ENCODE measurements at places on chromosomes 7 and 10.

DNA sequence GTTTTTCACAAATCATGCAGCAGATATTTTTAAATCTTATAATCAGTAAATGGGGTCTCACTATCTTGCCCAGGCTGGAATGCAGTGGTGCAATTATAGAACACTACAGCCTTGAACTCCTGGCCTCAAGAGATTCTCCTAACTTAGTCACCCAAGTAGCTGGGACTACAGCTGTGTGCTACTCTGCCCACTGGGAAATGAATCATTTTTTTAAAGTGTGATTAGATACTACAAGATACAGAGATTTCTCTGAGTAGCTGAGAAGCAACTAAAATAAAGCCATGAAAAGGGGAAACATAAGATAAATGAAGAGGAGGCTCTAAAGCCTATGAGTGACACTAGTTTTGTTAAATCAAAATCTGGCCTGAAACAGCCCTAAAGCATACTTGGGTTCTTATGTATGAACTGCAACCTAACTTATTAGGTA is 119.7 kb downstream of the JMJD1C start:
- DNase-seq, result no peak

DNA sequence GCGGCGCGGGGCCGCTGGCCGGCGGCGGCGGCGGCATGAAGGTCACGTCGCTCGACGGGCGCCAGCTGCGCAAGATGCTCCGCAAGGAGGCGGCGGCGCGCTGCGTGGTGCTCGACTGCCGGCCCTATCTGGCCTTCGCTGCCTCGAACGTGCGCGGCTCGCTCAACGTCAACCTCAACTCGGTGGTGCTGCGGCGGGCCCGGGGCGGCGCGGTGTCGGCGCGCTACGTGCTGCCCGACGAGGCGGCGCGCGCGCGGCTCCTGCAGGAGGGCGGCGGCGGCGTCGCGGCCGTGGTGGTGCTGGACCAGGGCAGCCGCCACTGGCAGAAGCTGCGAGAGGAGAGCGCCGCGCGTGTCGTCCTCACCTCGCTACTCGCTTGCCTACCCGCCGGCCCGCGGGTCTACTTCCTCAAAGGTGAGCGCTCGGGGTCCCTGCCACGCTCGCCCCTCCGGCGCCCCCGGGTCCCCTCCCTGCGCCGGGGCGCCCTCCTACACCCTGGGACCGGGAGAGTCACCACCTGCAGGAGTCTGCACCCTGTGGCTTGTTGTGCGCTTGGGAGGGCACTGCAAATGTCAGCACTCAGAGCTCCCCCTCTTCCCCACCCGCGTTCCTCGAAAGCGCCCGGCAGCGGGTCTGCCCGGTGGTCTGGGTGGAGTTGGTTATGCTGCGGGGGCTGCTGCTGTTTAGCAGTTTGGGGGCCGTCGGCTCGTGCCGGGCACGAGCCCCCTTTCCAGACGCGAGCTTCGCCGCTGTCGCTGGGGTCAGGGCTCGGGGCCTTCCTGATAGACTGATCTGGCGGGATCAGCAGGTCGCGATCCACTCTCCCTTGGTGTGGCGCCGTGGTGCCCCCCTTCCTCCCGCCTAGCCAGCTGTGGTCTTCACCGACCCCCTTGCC is 627 bp downstream of the DUSP5 start:
- DNase-seq, result peak; percentile 65

GRCh38 chr10:70334526-70335245 is 47.7 kb downstream of the LRRC20 start:
- no peak for DNase-seq

DNA sequence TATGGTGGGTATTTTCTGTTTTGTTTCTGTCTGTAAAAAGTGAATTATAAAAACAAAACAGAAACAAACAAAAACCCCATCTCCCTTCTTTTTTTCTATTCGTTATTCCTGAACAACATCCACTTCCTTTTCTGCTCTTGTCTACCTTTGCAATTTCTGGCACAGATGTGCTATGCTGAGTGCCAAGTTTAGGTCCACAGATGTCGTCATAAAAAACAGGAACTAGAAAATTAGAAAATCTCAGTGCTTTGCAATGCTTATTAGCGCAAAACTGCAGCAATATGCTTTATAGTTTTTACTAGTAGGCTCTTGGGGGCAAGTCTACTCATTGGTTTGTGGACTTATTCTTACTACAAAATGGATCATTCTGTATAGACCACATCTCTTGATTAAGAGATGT is 94.2 kb upstream of the PRKCQ start:
- DNase-seq, result no peak

DNA sequence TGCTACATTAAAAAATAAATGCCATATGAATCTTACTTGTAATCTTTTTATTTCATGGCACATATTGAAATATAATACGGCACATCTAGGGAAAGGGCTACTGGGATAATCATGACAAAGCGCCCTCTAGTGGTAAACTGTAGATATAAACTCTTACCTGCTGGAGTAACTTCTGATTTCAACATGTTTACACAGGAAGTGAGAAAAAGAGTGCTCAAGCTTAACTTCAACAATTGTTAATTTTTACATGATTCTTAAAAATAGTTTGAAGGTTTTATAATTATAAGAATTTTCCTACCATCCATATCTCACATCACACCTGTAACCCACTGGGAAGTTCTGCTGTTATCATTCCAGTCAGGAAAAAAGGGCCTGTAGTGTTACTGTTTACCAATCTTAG is 2.0 kb upstream of the HEPACAM2 start:
- peak; percentile 15 for DNase-seq

- DNase-seq, result no peak
Observed at GRCh38 chr10:112741830-112742402, 208.1 kb upstream of the TCF7L2 start.

DNA sequence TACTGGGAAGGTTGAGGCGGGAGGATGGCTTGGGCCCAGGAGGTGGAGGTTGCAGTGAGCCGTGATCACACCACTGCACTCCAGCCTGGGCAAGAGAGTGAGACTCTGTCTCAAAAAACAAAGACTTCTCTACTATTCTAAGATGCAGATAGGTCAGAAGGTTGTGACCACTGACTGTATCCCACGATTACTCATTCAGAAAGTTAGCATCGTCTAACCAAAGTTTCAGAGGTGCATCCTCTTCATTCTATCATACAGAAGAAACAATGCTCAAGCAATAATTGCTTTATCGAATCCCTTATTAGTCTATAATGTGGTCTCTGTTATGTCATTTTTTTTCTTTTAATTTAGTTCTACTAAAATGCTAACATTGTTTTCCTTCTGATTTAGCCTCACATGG is 348.7 kb upstream of the LRGUK start:
- no peak for DNase-seq

GRCh38 chr10:80203835-80204676 is 1.3 kb downstream of the ANXA11 start:
- DNase-seq, result no peak

Data from stimulated activated CD4-positive, alpha-beta T cell treated with anti-CD3 and anti-CD28 coated beads, Interleukin-4, amount 100 ng/mL, for 24 hours (primary cell).